Activated naive CD8-positive, alpha-beta T cell treated with anti-CD3 and anti-CD28 coated beads, Interleukin-2, amount 50 U/mL, for 16 hours (primary cell): ENCODE measurements at places on chromosomes 13 and 19.

DNA sequence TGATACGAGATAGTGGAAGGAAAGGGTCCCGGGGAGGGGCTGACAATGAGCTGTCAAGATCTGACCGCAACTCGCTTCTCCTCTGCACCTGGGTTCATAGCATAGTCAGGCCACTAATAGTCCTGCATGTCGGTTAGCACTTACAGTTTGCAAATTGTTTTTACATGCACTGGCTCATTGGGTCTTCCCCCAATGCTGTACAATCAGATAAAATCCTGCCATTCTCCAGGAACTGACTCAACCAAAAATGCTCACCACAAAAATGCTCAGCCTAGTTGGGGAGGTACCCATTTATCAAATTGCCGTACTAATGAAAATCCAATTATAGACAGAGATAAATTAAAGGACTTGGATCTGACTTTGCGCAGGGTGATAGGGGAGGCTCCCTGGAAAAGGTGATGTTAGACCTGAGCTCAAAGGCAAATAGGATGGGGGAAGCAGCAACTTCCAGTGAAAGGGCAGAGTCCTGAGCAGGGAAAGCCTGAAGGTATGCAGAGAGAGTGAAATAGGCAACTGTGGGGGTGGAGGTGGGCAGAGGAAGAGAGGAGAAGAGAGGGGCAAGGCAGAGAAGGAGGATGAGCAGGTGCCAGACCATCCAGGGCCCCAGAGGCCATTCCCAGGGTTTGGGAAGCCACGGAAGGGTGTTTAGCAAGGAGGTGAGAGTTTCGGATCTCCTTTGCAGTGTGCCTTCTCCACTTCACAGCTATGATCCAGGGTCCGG, 326.1 kb upstream of the TSHZ3 start:
- DNase-seq = no peak

DNA sequence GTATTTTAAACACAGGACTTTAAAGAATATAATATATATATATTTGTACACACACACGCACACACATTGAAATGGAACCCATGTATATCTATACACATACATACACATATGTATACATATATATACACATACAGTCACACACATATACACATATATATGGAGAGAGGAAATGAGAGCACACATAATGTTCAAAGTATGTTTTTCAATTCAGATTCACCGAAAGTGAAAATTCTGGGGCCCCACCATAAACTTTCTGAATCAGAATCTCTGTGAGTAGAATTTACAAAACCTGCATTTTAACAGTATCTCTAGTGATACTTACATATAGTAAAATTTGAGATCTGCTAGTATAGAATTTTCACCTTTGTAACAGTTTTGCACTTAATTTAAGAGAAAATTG, 60.4 kb upstream of the OBI1 start:
- DNase-seq = no peak

GRCh38 chr13:111390522-111391270, 70.3 kb downstream of the TEX29 start:
- DNase-seq = no peak

DNA sequence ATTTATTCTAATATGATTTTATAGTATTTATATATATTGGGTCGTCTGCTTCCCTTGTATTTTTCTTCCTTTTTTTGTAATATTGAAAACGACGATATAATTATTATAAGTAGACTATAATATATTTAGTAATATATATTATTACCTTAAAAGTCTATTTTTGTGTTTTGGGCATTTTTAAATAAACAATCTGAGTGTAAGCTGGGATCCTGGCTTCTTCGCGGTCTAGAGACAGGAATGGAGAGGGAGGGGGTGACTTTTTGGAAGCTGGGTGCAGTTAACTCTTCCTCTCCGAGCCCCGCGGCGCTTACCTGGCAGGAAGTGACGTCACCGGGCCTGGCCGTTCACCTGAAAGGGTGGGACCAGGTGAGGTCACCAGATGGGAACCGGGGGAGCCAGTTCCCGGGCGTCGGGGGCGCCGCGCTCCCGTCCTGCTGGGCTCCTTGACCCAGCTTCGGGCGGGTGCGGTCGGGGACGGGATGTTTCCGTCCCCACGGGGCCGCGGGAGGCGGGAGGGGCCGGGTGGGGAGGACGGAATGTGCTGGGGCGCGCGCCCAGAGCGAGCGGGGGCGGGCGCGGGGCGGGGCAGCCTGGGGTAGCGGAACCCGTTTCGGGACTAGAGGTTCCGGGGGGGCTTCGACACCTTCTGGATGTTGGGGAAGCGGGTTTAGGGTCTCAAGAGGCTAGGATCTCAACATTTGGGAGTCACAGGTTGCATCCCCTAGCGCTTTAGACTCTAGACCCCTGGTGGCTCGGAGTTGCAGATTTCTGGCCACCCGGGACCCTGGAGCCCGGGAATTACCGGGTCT, 2.8 kb downstream of the ZFP36 start:
- peak; percentile 47 for DNase-seq

GRCh38 chr13:95781016-95781415, 104.1 kb downstream of the DNAJC3 start:
- DNase-seq = no peak

DNA sequence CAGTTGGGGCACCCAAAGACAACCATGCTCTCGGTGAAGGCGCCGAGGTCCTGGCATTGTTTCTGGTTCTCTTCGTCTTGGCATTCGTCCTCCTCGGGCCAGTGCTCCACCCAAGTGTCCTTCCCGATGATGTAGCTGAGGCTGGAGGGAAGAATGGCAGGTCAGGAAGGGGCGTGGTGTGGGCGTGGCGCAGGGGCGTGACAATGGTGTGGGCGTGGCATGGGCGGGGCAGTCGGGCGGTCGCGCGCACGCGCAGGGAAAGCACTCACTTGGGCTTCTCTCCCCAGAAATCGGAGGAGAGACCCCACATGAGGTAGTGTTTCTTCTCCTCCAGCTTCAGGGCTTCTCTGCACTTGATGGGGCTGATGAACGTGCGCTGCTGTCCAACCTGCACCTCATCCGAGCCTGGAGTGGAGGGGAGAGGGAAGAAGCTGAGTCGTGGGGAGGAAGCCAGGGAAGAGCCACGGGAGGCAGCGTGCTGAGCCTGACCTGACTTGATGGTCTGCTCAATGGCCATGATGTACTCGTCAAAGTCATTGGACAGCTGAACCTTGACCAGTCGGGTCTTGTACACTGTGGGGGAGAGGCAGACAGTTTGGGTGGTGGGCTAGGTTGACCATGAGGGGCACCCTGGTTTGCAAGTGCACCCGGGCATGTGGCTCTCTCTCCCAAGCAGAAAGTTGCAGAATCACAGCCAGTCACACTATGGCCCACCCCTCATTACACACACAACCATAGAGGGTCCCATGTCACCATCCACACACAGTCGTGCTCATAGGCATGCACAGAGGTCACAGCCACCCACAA, 8.1 kb upstream of the TNFSF14 start:
- DNase-seq = no peak

GRCh38 chr19:39969681-39970424, 1.1 kb upstream of the PSMC4 start:
- no peak for DNase-seq

GRCh38 chr19:23527797-23528196, 132.5 kb upstream of the ZNF91 start:
- DNase-seq = no peak

GRCh38 chr19:10113964-10114650, 2.6 kb downstream of the P2RY11 start:
- DNase-seq = no peak

DNA sequence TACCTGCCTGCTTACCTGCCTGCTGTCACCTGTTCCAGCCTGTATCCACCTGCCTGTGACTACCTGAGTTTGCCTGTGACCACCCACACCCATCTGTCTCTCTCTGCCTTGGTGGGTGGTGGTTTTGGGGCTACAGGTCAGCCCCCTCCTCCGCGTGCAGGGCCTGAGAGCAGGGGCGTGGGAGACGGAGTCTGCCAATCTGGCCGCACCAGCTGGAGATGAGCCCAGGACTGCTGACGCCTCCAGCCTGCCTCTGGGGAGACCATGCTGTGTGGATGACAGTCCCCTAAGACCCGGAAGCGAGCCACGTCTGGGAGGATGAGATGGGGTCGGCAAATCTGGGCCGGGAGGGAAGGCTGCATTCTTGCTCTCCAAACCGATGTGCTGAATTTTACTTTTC, 15.9 kb upstream of the KCTD15 start:
- no peak for DNase-seq
